ENCODE measurements at places on chromosomes 1 and 21. TPM values are rescaled to one million over a fixed set of nuclear protein-coding genes. Genes with fewer than 3 reads are reported as not detected.
A peak's percentile ranks its signal among the peaks of the same experiment; 100 is the strongest.

DNA sequence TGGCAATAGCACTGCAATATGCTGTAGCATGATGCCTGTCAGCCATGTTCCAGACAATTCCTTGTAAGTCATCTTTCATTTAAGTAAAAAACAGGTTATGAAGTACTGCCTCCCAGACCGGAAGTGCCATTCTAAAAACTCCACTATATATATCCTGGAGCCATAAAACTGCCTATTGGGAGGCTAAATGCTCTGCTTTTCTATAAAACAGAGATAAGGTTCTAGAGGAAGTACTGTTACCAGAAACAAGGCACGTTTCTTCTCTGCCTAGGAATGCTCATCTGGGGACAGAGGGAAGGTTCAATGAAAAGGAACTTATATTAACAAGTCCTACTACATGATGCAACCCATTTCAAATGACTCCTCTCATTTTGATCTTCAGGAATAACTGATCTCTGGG, 66.8 kb downstream of the GPR137B start:
- no peak overlapping the region for H3K27ac ChIP-seq
- H3K4me1 ChIP-seq, result peaks cover 20% of the 10 kb centered on the region
- no peaks in the 10 kb centered on the region for H3K27me3 ChIP-seq
- H3K36me3 ChIP-seq, result peaks cover 24% of the 10 kb centered on the region

GRCh38 chr1:9715536-9716226, 64.2 kb downstream of the PIK3CD start:
- H3K36me3 ChIP-seq, result no peaks in the 10 kb centered on the region
- no peak overlapping the region for H3K4me3 ChIP-seq
- DNase-seq, result no peak
- no peaks in the 10 kb centered on the region for H3K27me3 ChIP-seq

The ZNF687 gene
- total RNA-seq, result 31.7 TPM

DNA sequence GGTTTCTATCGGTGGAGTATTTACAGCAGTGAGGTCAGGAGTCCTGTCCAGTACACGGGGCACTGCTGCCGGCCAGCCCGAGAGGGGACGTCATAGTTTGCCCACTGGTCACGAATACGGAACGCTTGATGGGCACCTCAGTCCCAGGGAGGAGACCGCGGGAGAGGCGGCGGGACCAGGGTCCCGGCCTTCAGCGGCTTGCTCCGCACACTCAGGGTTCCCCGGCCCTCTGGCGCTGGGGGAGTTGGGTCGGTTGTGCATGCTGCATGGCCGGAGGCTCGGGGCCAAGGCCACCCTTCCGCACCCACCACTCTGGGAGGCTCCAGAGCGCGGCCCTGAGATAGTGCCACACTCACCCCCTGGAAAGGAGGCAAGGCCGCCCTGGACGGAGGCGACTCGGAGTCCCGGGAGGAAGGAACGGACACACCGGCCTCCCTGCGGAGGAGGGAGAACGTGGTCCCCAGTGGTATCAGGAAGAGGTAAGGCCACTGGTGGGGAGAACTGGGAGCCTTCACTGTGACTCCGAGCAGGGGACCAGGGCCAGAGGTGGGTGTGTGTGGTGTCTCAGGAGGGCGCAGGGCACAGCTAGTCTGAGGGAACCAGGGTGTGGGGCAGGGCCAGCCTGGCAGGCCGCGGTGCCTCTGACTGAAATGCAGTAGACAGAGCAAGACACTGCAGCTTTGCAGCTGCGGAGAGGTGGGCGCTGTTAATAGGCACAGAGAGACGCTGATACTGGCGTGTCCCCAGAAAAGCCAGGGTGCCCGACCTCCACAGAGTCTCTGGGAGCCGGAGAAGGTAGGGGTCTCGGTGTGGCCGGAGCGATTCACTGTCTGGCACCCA, 28.6 kb upstream of the PRSS38 start:
- DNase-seq, result peak; percentile 68
- peaks cover 3% of the 10 kb centered on the region for H3K36me3 ChIP-seq
- peaks cover 7% of the 10 kb centered on the region for H3K27me3 ChIP-seq
- peak overlapping the region; percentile 83 for H3K4me3 ChIP-seq
- H3K4me1 ChIP-seq, result peaks cover 4% of the 10 kb centered on the region
- H3K27ac ChIP-seq, result peak overlapping the region; percentile 79

The LAD1 gene
- 79.5 TPM for total RNA-seq

GRCh38 chr1:218312509-218312908, 27.4 kb downstream of the RRP15 start:
- peaks cover 36% of the 10 kb centered on the region for H3K36me3 ChIP-seq
- H3K27ac ChIP-seq, result no peak overlapping the region
- no peak overlapping the region for H3K4me3 ChIP-seq
- no peaks in the 10 kb centered on the region for H3K4me1 ChIP-seq
- DNase-seq, result no peak

DNA sequence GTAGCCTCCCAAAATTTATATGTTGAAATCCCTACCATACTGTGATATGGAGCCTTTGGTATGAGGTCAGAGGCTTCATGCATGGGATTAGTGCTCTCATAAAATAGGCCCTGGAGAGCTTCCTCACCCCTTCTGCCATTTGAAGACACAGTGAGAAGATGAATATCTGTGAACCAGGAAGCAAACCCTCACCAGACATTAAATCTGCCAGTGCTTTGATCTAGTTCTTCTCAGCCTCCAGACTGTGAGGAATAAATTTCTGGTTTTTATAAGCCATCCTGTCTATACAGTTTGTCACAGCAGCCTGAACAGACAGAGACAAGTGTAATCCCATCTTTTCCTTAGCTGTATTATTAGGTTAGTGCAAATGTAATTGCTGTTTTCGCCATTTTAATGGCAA, 88.4 kb downstream of the OLFML2B start:
- peaks cover 13% of the 10 kb centered on the region for H3K4me1 ChIP-seq
- H3K27me3 ChIP-seq, result no peaks in the 10 kb centered on the region
- no peak for DNase-seq
- H3K27ac ChIP-seq, result no peak overlapping the region
- H3K36me3 ChIP-seq, result peaks cover 10% of the 10 kb centered on the region

DNA sequence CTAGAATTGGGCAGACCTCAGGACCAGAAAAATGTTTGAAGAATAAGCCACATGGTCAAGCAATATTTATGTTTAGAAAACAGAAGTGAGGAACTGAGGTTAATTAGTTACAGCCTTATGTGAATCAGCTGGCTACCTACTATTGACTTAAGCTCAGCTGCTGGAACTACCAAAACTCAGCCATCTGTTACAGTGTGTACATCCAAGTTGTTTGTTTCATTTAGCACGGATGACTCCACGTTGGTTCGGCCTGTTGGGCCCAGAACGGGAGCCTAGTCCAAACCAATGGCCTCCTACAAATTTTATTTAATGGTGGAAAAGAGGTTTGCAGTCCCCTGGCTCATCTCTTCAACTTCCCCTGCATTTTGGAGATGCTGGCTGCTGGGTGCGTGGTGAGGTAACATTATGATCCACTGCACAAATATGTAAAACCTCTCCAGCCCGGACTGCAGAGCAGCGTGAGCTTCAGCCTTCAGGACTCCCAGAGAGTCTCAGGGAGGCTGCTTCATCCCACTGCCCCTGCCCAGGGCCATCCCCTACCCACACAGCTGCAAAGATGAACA, 143.4 kb downstream of the ZZZ3 start:
- H3K4me3 ChIP-seq, result no peak overlapping the region
- peak overlapping the region; percentile 51 for H3K27ac ChIP-seq
- H3K4me1 ChIP-seq, result peaks cover 7% of the 10 kb centered on the region
- no peaks in the 10 kb centered on the region for H3K27me3 ChIP-seq
- H3K36me3 ChIP-seq, result no peaks in the 10 kb centered on the region

DNA sequence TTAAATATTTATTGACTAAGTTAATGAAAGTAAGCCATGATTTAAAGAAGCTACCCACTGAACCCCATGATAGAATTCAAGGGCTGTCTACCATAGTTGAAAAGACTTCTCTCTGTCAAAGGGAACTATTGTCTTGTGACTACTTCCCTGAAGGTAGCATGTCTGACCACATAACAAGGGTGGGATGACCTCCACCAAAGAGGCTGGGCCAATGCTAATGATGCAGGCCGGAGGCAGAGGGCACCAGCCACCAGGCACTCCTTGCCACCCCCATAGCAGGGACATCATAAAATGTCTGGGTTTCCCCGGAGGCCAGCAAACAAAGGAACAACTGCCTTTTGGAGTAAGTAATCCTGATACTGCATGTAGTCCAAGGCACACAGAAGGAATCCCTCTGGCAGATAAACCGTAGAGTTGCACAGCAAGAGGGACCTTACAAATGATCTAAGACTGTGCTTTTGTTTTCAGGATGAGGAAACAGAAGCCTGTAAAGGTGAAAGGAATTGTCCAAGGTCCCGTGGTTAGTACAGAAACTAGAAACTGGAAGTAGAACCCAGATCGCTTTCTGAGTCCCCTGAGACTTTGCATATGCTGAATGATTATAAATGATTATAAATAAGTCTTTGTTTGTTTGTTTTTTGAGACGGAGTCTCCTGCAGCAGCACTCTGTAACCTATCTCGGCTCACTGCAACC, 33.5 kb upstream of the ITPKB start:
- H3K27ac ChIP-seq, result no peak overlapping the region
- no peak overlapping the region for H3K4me3 ChIP-seq
- H3K4me1 ChIP-seq, result no peaks in the 10 kb centered on the region
- H3K36me3 ChIP-seq, result no peaks in the 10 kb centered on the region
- DNase-seq, result no peak
- peaks cover 2% of the 10 kb centered on the region for H3K27me3 ChIP-seq

All from type B pancreatic cell (in vitro differentiated cells).